Spinal cord (tissue), 10 donors: ENCODE measurements at places on chromosomes 11 and 22. TPM values are rescaled to one million over a fixed set of nuclear protein-coding genes. Genes with fewer than 3 reads are reported as not detected.

DNA sequence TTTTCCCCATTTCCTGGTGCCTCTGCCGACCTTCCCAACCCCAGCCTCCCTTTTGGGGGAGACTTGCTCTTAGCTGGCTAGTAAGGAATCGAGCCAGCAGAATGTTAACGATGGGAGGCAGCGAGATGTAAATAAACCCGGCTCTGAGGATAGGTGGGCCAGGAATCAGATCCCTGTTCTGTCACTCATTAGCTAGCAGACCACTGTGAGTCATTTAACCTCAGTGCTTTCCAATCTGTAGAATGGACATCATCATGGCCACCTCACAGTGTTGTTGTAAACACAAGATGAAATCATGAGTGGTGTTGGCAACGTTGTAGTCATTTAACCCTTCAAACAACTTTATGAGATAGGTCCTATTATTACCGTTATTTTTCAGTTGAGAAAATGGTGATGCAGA, 208.6 kb downstream of the KIRREL3 start:
- DNase-seq, result no peak

- DNase-seq, result no peak
These were observed 4.5 kb downstream of the IL18 start for GRCh38 chr11:112159098-112160065.

Gene TRPC6
- 6.1 TPM for total RNA-seq

DNA sequence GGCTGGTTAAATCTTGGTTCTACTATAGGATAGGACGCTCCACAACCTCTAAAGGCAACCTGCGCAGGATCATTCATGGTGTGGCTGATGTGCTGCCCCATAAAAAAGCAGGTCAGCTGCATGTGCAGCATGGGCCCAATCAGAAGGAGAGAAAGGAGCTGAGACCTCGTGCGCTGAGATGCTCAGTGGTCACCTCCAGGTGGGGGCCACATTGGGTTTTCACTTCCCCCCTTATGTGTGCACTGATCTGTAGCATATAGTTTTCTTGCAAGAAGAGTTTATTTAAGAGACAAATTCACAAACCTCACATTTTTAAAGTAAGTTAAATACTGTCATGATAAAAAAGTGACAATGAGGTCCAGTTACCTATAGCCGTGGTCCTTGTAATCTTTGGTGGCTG, 24.3 kb downstream of the SERPIND1 start:
- DNase-seq, result no peak

GRCh38 chr11:86863476-86863875, 63.1 kb downstream of the PRSS23 start:
- DNase-seq, result no peak

DNA sequence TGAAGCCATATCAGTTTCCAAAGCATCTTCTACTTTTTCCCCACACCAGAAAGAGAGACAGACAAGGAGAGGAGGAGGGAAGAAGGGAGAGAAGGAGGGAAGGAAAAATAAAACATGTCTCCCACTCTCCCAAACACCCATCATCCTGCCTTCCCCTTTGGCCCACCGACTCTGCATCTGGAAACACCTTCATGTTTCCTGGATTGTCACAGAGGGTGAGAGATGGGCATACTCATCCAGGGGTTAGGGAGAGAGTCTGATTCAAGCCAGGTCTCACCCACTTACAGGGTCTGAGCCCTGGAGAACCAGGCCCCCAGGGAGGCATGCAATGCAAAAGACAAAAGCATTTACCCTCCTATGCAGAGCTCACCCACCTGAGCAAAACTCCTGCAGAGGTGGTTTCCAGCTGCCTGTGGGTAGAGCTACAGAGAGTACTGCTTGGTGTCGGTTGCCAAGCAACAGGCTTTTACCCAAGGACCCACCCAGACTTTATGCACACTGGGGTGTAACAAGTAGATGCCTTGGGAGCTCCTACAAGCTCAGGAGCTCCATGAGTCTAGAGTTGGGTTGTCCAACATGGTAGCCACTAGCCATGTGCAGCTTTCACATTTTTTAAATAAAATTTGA, 33.4 kb downstream of the MN1 start:
- no peak for DNase-seq

- no peak for DNase-seq
These were observed 36.3 kb downstream of the PPP2R1B start for GRCh38 chr11:111729831-111730311.

Gene CEP126
- 17.5 TPM for total RNA-seq

DNA sequence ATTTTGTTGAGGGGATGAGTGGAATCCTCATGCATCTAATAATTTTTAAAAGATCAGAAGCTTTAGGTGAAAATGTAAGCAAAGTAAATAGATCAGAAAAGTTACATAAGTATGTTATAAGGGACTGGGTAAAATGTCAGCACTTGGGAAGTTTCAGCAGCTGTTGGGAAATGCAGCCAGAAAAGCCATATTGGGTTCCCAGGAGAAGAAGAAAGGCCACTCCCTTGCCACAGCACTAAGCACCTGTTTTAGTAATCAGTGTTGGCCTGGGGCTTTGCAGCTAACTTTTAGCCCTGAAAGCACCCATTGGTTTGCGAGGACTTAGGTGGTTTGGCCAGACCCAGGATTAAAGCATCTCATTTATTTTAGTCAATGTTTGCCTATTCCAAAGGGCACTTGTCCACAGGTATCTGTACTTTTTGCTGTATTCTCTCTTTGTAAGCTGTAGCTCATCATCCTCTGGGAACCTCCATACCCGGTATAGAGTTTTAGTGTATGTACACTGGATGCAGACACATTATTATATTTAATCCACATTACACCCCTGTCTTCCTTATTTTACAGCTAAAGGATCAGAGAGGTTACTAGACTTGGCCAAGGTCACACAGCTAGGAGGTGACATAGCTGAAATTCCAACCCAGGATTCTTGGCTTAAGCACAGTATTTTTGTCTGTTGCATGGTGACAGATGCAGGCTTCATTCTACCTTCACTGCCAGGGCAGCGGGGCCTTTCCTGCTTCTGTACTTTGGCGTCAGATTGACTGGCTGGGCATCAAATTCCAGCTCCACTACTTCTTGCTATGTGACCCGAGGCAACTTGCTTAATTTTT, 127.7 kb upstream of the SESN3 start:
- no peak for DNase-seq
